ENCODE measurements at places on chromosomes 16 and 17.

GRCh38 chr16:9077091-9077809, 14.2 kb upstream of the HAPSTR1 start:
- peak; percentile 81 for DNase-seq

GRCh38 chr17:72422505-72423285, 301.9 kb downstream of the SOX9 start:
- no peak for DNase-seq

DNA sequence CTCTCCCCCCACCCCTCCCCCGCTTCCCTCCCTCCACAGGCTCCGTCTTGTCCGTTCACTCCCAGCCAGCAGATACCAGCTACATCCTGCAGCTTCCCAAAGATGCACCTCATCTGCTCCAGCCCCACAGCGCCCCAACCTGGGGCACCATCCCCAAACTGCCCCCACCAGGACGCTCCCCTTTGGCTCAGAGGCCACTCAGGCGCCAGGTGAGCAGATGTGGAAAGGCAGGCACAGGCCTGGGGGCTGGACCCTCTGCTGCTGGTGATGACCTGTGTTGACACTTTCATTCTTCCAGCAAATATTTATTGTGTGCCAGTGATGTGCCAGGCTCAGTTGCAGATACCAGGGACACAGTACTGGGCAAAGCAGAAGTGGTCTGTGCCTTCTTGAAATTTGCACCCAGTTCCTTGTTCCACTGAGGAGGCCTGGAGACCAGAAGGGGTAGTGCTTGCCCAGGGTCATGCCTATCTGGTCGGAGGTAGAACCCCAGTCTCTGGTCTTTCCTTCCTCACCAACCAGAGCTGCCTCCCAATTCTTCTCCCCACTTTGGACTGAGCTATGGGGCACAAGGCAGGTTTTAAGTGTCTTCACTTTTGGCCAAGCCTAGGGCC, 10.3 kb upstream of the ABCC3 start:
- DNase-seq: peak; percentile 53

DNA sequence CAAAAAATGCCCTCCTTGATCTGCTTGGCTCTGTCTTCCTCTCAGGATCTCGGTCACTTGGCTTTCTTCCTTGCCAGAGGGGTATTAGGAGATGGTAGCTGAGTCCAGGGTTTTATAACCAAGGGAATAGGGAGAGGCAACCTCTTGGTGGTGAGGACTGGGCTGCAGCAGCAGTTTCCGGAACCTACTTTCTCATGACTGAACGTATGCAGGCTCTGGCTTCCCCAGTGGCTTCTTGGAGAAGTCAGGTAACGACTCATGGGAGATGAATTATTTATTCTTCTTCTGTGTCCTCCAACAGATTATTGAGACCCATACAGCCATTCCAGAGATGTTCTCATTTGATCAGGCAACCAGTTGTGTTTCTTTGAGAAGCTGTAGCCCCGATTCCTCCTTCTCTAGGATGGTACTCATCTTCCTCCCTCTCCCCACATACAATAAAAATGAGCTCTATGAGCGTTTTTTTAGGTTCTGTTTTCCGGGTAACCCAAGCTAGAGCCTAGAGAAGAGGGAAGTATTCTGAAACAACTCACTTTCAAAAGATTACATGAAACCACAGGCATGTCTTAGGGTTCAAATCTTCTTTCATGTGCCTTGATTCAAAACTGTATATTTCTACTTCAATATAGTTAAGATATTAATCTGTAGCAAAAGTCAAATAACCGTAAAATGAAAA, 22.3 kb upstream of the DHX40 start:
- DNase-seq: peak; percentile 49

- no peak for DNase-seq
Measured at GRCh38 chr16:81620796-81621195, 158.3 kb upstream of the PLCG2 start.

- DNase-seq: no peak
Measured at GRCh38 chr17:21371511-21372081, 4.6 kb upstream of the KCNJ12 start.

DNA sequence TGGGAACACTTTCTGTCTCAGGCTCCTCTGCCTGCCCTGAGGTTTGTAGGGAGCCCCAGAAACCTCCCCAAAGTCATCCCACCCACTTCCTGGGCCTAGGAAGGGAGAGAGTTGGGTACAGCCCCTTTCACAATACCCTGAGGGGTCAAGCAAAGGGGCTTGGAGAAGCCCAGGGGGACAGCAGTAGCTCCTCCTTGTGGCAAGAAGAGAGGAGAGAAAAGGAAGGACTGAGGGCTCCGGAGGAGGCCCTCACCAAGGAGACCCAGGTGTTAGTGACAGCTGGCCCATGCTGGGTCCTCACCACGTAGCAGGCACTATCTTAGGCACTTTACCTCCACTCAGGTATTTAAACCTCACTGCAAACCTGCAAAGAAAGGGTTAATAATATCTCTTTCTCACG, 112.8 kb downstream of the IRX5 start:
- DNase-seq: no peak

DNA sequence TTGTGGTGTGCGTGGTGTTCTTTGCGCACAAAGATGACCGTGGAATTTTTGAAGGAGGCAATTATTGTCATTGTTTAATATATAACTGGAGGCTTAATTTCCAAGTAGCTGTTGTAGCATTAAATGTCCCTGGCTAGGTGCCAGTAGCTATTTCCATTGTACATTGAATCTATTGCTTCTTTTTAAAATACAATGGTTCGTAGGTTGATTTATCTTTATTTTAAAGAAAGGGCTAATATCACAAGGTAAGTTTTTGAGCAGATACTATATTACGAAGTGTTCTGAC, 127.1 kb downstream of the RPTOR start:
- DNase-seq: no peak

GRCh38 chr16:67063008-67063407, 34.1 kb downstream of the CBFB start:
- no peak for DNase-seq

DNA sequence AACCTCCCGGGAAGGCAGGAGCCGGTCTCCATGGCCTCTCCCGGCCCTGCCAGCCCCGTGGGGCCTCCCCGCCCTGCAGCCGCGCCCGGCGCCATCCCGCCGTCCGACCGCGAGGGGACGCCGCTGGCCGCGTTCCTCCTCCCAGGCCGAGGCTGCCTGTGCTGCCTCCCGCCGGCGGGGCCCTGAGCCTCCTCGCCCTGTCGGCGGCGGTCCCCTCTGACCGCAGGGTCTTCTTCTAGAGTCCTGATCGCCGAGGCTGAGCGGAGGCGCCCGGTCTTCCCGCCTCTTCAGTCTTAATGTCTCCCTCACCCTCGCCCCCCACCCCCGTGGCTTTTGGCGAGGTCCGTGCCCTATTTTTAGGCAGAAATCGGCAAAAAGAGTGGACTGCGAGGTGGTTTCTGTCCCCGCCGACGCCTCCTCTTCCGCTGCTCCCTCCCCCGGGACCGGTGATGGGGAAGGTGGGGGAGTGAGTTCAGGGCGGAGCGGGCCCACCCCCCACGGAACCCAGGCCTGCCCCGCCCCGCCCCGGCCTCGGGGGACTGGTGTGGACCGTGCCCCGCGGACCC, 794 bp upstream of the CPNE7 start:
- peak; percentile 62 for DNase-seq

DNA sequence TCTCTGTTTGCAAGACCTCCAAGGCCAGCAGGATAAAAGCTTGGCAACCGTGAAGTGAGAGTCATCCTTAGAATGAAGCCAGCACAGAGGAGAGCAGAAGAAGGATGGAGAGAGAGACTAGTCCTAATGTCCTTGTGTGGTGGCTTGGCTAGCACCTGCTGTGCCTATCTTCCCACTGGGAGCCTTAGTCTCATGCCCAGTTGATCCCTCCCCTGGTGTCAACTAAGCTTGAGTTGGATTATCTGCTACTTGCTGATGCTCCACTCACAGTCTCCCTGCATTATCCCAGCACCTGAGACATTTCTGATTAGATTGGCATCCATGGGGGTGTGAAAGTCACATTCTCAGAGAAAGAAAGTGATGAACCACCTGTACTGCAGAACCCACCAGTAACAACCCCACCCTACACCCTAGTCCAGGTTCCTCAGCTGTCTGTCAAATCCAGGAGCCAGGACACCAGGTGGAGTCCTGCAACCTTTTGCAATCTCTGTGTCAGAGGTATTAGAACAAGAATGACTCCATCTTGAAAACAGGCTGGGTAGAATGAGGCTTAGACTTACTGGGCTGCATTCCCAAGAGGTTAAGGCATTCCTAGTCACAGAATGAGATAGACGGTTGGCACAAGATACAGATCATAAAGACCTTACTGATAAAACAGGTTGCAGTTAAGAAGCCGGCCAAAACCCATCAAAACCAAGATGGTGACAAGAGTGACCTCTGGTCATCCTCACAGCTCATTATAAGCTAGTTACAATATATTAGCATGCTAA, 460.2 kb upstream of the C16orf82 start:
- DNase-seq: no peak
